H1 (cell line): ENCODE measurements at places on chromosomes 1 and 21. TPM values are rescaled to one million over a fixed set of nuclear protein-coding genes. Genes with fewer than 3 reads are reported as not detected.

DNA sequence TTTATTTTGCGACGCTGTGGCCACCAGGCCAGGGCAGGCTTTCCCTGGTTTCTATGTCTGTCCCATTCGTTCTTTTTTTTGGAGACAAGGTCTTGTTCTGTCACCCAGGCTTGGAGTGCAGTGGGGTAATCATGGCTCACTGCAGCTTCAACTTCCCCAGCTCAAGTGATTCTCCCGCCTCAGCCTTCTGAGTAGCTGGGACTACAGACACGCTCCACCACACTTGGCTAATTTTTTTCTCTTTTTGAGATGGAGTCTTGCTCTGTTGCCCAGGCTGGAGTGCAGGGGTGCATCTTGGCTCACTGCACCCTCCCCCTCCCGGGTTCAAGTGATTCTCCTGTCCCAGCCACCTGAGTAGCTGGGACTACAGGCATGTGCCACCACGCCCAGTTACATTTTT lies 43.4 kb upstream of the WNT4 start:
- H3K36me3 ChIP-seq, result no peaks in the 10 kb centered on the region
- no peak overlapping the region for H3K4me3 ChIP-seq
- H3K4me1 ChIP-seq, result no peaks in the 10 kb centered on the region
- H3K27ac ChIP-seq, result no peak overlapping the region

DNA sequence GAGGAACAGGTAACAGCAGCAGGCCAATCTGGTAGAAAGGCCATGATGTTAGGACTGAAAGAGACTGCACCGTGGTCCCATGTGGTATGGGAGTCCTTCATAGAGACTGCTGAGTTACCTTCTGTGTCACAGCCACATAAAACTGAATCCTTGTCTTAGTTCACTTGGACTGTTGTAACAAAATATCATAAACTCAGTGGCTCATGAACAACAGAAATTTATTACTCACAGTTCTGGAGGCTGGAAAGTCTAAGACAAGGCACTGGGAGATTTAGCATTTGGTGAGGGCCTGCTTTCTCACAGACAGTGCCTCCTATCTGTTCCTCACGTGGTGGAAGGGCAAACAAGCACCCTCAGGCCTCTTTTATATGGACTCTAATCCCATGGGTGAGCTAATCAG lies 67.5 kb downstream of the CD2 start:
- H3K4me1 ChIP-seq, result no peaks in the 10 kb centered on the region; the same call in 1 of the 2 replicates
- H3K27me3 ChIP-seq, result no peaks in the 10 kb centered on the region
- no peak overlapping the region for H3K4me3 ChIP-seq
- no peaks in the 10 kb centered on the region for H3K36me3 ChIP-seq
- no peak overlapping the region for H3K27ac ChIP-seq
- no peak for DNase-seq

GRCh38 chr1:113442131-113442530 lies 51.8 kb downstream of the MAGI3 start:
- no peak overlapping the region for H3K27ac ChIP-seq
- DNase-seq, result no peak
- H3K4me3 ChIP-seq, result no peak overlapping the region
- H3K4me1 ChIP-seq, result peaks cover 3% of the 10 kb centered on the region; the same call in 1 of the 2 replicates
- no peaks in the 10 kb centered on the region for H3K36me3 ChIP-seq
- no peaks in the 10 kb centered on the region for H3K27me3 ChIP-seq

- H3K4me3 ChIP-seq, result no peak overlapping the region
- no peak for DNase-seq
- no peak overlapping the region for H3K27ac ChIP-seq
- no peaks in the 10 kb centered on the region for H3K36me3 ChIP-seq
- H3K4me1 ChIP-seq, result no peaks in the 10 kb centered on the region
These were observed 11.1 kb upstream of the RAVER2 start for GRCh38 chr1:64733581-64734286.

The ZBTB48 gene
- total RNA-seq, result 21.4 and 28.2 TPM in 2 replicates

DNA sequence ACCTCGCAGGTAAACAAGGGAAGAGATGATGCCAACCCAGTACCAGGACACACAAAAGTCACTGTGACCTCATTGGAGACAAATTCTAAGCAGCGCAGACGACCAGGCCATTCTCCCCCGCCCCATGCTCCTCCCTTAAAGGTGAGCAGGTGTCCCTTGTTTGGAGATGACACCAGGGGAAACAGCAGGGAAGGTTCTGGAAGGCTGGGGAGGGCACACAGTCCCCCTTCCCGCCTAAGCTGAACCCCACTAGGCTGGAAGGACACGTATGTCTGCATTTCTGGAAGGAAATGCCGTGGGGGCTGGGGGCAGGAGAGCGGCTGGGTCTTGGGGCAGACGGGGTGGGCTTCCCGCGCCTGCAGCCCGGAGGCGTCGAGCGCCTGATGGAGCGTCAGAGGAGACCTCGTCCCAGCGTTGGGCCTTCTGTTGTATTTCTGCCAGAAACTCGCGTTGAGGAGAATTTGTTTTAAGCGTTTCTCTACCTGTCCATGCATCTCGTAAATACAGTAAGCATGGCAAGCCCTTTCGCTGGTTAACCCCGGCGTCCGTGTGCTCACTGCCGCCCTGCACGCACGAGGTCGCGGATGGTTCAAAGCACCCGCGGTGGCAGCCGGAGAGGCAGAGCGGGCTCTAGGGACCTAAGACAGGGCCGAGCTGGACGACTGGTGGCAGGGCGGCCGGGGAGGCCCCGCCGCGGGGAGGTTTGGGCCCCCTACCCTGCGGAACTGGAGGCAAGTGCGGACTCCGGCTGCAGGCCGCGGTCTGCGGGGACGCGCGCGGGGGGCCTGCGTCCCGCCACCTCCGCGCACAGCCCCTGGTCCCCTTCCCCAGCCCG lies 1.2 kb upstream of the LHX4 start:
- H3K27me3 ChIP-seq, result peaks cover 31% of the 10 kb centered on the region
- peak overlapping the region; percentile 54 for H3K4me3 ChIP-seq
- no peaks in the 10 kb centered on the region for H3K36me3 ChIP-seq
- peak; percentile 70 for DNase-seq

The SLC44A3 gene
- 4.2 and 5.0 TPM in 2 replicates for total RNA-seq

The ITLN1 gene
- total RNA-seq, result not detected in 2 replicates

- no peak for DNase-seq
- no peaks in the 10 kb centered on the region; the same call in 1 of the 2 replicates for H3K27me3 ChIP-seq
- H3K36me3 ChIP-seq, result no peaks in the 10 kb centered on the region
- peaks cover under 1% of the 10 kb centered on the region for H3K4me1 ChIP-seq
- H3K4me3 ChIP-seq, result no peak overlapping the region
- H3K27ac ChIP-seq, result no peak overlapping the region
These were observed 139.8 kb downstream of the DMRTB1 start for GRCh38 chr1:53598966-53599365.

GRCh38 chr21:41802198-41802584 lies 35.3 kb upstream of the RIPK4 start:
- H3K27ac ChIP-seq, result no peak overlapping the region
- H3K4me1 ChIP-seq, result no peaks in the 10 kb centered on the region
- no peaks in the 10 kb centered on the region for H3K27me3 ChIP-seq
- H3K36me3 ChIP-seq, result peaks cover 5% of the 10 kb centered on the region; the same call in 1 of the 2 replicates
- DNase-seq, result no peak

DNA sequence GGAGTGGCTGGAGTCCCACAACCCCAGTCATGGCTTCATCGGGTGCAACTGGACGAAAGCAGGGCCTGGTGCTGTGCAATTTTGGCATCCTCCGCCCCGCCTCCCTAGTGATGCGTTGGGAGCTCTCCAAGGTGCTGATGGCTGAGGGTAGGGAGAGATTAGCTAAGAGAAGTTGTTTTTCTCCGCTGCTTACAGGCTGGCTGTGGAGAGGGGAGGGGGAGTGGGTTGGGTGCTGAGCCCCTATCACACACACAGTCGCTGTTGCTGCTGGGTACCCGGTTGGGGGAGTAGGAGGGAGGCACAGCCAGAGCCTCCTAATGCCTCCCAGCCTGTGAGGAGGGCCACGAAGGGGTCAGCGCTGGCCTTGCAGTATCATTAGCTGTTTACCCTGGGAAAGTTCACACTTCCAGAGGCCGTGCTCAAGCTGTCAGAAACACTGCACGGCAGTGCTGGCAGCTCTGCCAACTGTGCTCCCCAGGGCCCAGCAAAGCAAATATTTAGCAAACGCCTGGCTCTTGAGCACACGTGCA lies 110.0 kb downstream of the GRIK3 start:
- no peak overlapping the region for H3K4me3 ChIP-seq
- no peak overlapping the region for H3K27ac ChIP-seq
- peaks cover 10% of the 10 kb centered on the region for H3K4me1 ChIP-seq
- no peaks in the 10 kb centered on the region for H3K36me3 ChIP-seq
- DNase-seq, result peak; percentile 94

The C1orf115 gene
- total RNA-seq, result 5.6 and 6.4 TPM in 2 replicates

GRCh38 chr1:218686258-218686657 lies 341.1 kb downstream of the TGFB2 start:
- H3K27me3 ChIP-seq, result no peaks in the 10 kb centered on the region
- no peaks in the 10 kb centered on the region for H3K36me3 ChIP-seq
- DNase-seq, result no peak
- H3K27ac ChIP-seq, result no peak overlapping the region
- no peak overlapping the region for H3K4me3 ChIP-seq

GRCh38 chr1:213680677-213681325 lies 307.0 kb upstream of the PROX1 start:
- H3K4me3 ChIP-seq, result no peak overlapping the region
- no peaks in the 10 kb centered on the region for H3K4me1 ChIP-seq
- no peak for DNase-seq
- H3K27ac ChIP-seq, result no peak overlapping the region
- H3K36me3 ChIP-seq, result no peaks in the 10 kb centered on the region

The ANGPTL3 gene
- total RNA-seq, result not detected in 2 replicates

The UHMK1 gene
- total RNA-seq, result 15.0 and 16.1 TPM in 2 replicates

GRCh38 chr21:43193651-43194302 lies 25.0 kb downstream of the CRYAA start:
- H3K36me3 ChIP-seq, result no peaks in the 10 kb centered on the region
- no peak overlapping the region for H3K4me3 ChIP-seq
- no peak for DNase-seq
- H3K4me1 ChIP-seq, result peaks cover 5% of the 10 kb centered on the region; the same call in 1 of the 2 replicates

- H3K27me3 ChIP-seq, result peaks cover 8% of the 10 kb centered on the region; the same call in 1 of the 2 replicates
- H3K27ac ChIP-seq, result no peak within 1 kb of the TSS
- peaks cover 8% of the 10 kb centered on the region; the same call in 1 of the 2 replicates for H3K4me1 ChIP-seq
- H3K4me3 ChIP-seq, result peak within 1 kb of the TSS; percentile 72
- H3K36me3 ChIP-seq, result no peaks in the 10 kb centered on the region
These were observed at the start of gene GPR157 for GRCh38 chr1:9128520-9129265. Gene GPR157, minus strand, starts transcription at chr1:9129102. Its CDS starts 75 bp downstream, at chr1:9129027.

The PKLR gene
- total RNA-seq, result 2.3 and 2.4 TPM in 2 replicates

GRCh38 chr1:23793861-23794731 lies 3.2 kb downstream of the LYPLA2 start:
- peaks cover 10% of the 10 kb centered on the region for H3K4me1 ChIP-seq
- no peak overlapping the region for H3K4me3 ChIP-seq
- H3K27me3 ChIP-seq, result no peaks in the 10 kb centered on the region
- H3K36me3 ChIP-seq, result peaks cover 6% of the 10 kb centered on the region; the same call in 1 of the 2 replicates

- H3K27me3 ChIP-seq, result no peaks in the 10 kb centered on the region
- no peak overlapping the region for H3K4me3 ChIP-seq
- H3K4me1 ChIP-seq, result no peaks in the 10 kb centered on the region
- DNase-seq, result no peak
- no peak overlapping the region for H3K27ac ChIP-seq
- no peaks in the 10 kb centered on the region for H3K36me3 ChIP-seq
These were observed 33.3 kb upstream of the FAM89A start for GRCh38 chr1:231073331-231073730.

The KIAA1614 gene
- 2.6 and 3.1 TPM in 2 replicates for total RNA-seq

- DNase-seq, result no peak
- H3K27ac ChIP-seq, result no peak overlapping the region
- H3K4me3 ChIP-seq, result peak overlapping the region; percentile 92
- H3K36me3 ChIP-seq, result no peaks in the 10 kb centered on the region; the same call in 1 of the 2 replicates
These were observed 902 bp downstream of the AP4B1 start for GRCh38 chr1:113903501-113904292.

The TXNIP gene
- 10.3 and 12.3 TPM in 2 replicates for total RNA-seq

The TSPEAR gene
- total RNA-seq, result 0.58 and 1.1 TPM in 2 replicates

The ELAPOR1 gene
- total RNA-seq, result 1.2 TPM in 2 replicates

The GBP1 gene
- not detected in 2 replicates for total RNA-seq

The CASZ1 gene
- total RNA-seq, result 6.1 and 7.7 TPM in 2 replicates

GRCh38 chr1:193419295-193419694 lies 232.9 kb upstream of the B3GALT2 start:
- H3K4me3 ChIP-seq, result no peak overlapping the region
- no peaks in the 10 kb centered on the region for H3K27me3 ChIP-seq
- H3K4me1 ChIP-seq, result no peaks in the 10 kb centered on the region
- no peaks in the 10 kb centered on the region for H3K36me3 ChIP-seq
- no peak for DNase-seq

The CFAP45 gene
- not detected in 2 replicates for total RNA-seq

- no peak within 1 kb of the TSS for H3K27ac ChIP-seq
- H3K4me3 ChIP-seq, result no peak within 1 kb of the TSS
- DNase-seq, result no peak
- H3K27me3 ChIP-seq, result no peaks in the 10 kb centered on the region
- no peaks in the 10 kb centered on the region for H3K36me3 ChIP-seq
- peaks cover 3% of the 10 kb centered on the region; the same call in 1 of the 2 replicates for H3K4me1 ChIP-seq
These were observed at the start of gene GPR61 for GRCh38 chr1:109539676-109540075. Gene GPR61, plus strand, starts transcription at chr1:109539872. Its CDS starts 3,151 bp downstream, at chr1:109543023.

DNA sequence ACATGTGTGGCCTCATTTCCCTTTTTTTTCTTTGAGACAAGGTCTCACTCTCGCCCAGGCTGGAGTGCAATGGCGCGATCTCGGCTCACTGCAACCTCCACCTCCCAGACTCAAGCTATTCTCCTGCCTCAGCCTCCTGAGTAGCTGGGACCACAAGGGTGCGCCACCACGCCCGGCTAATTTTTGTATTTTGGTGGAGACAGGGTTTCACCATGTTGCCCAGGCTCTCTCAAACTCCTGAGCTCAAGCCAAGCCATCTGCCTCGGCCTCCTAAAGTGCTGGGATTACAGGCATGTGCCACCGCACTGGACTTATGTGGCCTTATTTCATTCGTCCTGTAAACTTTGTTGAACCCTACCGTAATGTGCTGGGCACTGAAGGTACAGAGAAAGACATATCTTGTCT lies 569 bp upstream of the WARS2 start:
- H3K4me3 ChIP-seq, result peak overlapping the region; percentile 86
- H3K36me3 ChIP-seq, result no peaks in the 10 kb centered on the region
- H3K27ac ChIP-seq, result peak overlapping the region; percentile 98
- H3K4me1 ChIP-seq, result peaks cover 2% of the 10 kb centered on the region
- no peaks in the 10 kb centered on the region for H3K27me3 ChIP-seq

DNA sequence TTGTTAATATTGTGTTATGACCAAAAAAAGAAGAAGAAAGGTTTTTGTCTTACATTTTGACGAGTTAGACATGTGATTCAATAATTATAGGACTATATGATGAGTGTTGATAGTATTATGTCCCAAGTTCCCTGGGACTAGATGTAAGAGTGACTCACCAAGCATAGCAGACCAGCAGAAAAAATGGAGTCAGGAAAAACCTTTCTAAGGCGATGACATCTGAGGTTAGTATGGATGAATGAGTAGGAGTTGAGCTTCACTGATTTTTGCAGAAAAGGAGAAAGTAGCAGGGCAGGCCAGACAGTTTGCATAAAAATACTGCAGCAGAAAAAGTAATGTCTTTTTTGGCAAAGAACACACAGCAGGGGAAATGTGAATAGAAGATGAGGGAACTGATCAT lies 1041.3 kb upstream of the ADGRL4 start:
- no peaks in the 10 kb centered on the region for H3K4me1 ChIP-seq
- no peak overlapping the region for H3K4me3 ChIP-seq
- H3K27me3 ChIP-seq, result no peaks in the 10 kb centered on the region

DNA sequence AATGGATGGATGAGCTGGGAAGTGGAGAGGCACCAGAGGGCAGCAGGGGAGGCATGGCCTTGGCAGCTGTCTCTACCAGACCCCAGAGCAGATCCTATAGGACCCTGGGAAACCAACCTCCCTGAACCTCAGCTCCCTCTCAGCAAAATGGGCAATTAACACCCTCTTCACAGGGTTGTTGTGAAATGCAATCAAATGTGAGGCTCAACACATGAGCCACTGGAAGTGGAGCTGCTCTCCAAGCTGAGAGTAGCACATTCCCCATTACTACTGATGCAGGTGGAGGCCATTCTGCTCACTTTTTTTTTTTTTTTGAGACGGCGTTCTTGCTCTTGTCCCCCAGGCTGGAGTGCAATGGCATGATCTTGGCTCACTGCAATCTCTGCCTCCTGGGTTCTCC lies 6.5 kb upstream of the SYNC start:
- H3K27ac ChIP-seq, result no peak overlapping the region
- no peaks in the 10 kb centered on the region for H3K36me3 ChIP-seq
- H3K4me1 ChIP-seq, result no peaks in the 10 kb centered on the region
- H3K27me3 ChIP-seq, result peaks cover 5% of the 10 kb centered on the region
